ENCODE measurements at places on chromosomes 12 and 14.

DNA sequence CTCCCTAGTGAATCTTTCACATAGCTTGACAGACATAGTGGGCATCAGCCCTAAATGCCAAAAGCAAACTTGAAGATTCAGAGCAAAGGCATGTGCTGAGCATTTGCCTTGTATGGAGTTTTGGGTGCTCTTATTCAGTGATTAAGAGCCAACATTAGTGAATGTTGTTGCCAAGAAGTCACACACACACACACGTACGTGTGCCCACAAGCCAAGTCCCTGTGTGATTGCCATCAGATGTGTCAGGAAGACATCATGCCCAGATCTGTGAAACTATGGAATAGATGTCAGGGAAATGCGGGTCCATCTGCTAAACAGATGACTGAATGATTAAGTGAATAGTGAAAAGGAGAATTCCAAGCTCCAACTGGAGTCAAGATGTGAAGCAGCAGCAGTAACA, 149.0 kb downstream of the AKAP6 start:
- no peak for DNase-seq

- no peak for DNase-seq
Measured at GRCh38 chr12:56599797-56600196, 30.3 kb downstream of the BAZ2A start.

- DNase-seq = no peak
Measured at GRCh38 chr12:122014781-122015180, 6.9 kb upstream of the BCL7A start.

GRCh38 chr14:91332171-91332985, 85.2 kb downstream of the CCDC88C start:
- no peak for DNase-seq

DNA sequence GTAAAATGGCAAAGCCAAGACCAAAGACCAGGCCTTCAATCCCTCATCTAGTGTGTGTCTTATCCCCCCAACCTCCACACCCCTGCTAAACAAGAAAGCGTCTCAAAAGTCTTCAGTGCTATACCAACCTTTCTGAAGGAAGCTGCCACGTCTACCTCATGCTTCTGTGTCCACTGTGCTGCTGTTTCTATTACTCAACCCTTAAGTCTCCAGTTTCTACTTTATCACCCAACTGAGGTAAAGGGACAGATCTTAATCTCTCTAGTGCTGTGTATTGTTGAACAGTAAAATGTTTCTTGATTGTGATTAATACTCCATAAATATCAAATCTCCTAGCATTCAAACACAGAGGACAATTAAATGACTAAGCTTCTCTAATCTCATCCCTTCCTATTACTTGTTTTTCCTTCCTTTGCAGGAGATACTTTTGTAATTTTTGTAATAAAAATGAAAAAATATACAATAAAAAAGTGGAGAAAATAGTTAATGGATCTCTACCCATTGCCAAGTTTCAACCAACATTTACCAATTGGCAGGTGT, 23.3 kb downstream of the BTBD7 start:
- DNase-seq = no peak

- no peak for DNase-seq
Measured at GRCh38 chr12:11814374-11814773, 164.9 kb downstream of the ETV6 start.

- no peak for DNase-seq
Measured at GRCh38 chr12:115166698-115167315, 482.8 kb upstream of the TBX3 start.

DNA sequence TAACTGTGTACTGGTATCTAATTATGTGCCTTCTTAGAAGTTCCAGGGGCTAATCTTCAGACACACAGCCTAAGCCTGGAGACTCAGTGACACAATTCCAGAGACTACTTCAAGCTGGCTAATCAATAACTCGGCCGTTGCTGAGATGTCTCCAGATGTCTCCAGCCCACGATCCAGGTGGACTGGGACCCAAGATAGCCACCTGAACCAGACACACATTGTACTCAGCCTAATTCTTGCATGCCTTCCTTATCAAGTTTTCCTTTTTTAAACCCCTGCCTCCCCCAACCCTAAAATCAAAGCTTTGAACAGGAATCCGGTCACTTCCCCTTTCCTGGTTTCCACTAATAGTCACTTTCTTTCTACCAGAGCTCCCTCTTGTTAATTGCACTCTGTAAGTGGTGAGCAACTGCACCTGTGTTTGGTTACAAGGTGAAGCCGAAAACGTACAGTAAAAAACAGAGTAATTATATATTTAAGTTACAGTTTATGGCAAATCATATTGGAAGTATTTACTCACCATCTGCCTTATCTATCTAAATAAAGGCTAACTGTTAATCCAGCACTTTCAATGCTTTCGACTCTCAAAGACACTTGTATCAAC, 39.8 kb upstream of the PTGDR start:
- DNase-seq = no peak

GRCh38 chr12:604956-605355, 58.3 kb downstream of the NINJ2 start:
- no peak for DNase-seq

GRCh38 chr14:29320286-29320685, 553.7 kb downstream of the FOXG1 start:
- DNase-seq = no peak

GRCh38 chr12:40222247-40222646, 2.5 kb upstream of the LRRK2 start:
- DNase-seq = no peak
